ENCODE measurements at places on chromosomes 7 and 10.

- no peaks in the 10 kb centered on the region for H3K36me3 ChIP-seq
- DNase-seq: no peak
- no peak overlapping the region for H3K4me3 ChIP-seq
- H3K27me3 ChIP-seq: no peaks in the 10 kb centered on the region
Measured at GRCh38 chr7:15985587-15986384, 299.3 kb upstream of the MEOX2 start.

DNA sequence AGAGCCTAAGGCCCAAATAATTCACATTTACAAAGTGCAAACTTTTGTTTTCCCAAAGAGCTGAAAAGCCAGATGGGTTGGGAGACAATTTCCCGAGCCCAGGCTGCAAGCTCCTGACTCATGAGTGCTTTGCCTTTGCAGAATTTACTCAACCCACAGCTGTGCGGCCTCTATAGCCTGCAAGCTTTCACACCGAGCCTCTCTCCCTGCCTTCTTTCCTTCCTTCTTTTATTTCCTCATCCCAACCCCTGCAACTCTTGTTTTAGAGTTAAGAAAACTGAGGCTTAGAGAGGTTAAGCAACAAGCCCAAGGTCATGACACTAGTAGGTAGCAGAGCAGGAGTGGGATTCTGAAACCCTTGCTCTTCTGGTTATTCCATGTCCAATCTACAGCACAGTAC is 203.0 kb upstream of the GPR26 start:
- H3K36me3 ChIP-seq: no peaks in the 10 kb centered on the region
- no peak overlapping the region for H3K27ac ChIP-seq
- H3K4me1 ChIP-seq: no peaks in the 10 kb centered on the region
- no peak overlapping the region for H3K4me3 ChIP-seq

- H3K4me1 ChIP-seq: peaks cover 3% of the 10 kb centered on the region
- no peak overlapping the region for H3K4me3 ChIP-seq
- H3K36me3 ChIP-seq: no peaks in the 10 kb centered on the region
- no peaks in the 10 kb centered on the region for H3K27me3 ChIP-seq
- DNase-seq: no peak
- H3K27ac ChIP-seq: no peak overlapping the region
Measured at GRCh38 chr7:3041986-3042675, 1.5 kb downstream of the CARD11 start.

GRCh38 chr7:44291733-44292419 is 33.5 kb downstream of the CAMK2B start:
- H3K4me3 ChIP-seq: no peak overlapping the region
- H3K36me3 ChIP-seq: no peaks in the 10 kb centered on the region
- no peak for DNase-seq
- no peaks in the 10 kb centered on the region for H3K27me3 ChIP-seq

- no peaks in the 10 kb centered on the region for H3K27me3 ChIP-seq
- H3K4me3 ChIP-seq: no peak overlapping the region
- H3K4me1 ChIP-seq: peaks cover under 1% of the 10 kb centered on the region
Measured at GRCh38 chr7:4020086-4020485, 662.0 kb upstream of the FOXK1 start.

DNA sequence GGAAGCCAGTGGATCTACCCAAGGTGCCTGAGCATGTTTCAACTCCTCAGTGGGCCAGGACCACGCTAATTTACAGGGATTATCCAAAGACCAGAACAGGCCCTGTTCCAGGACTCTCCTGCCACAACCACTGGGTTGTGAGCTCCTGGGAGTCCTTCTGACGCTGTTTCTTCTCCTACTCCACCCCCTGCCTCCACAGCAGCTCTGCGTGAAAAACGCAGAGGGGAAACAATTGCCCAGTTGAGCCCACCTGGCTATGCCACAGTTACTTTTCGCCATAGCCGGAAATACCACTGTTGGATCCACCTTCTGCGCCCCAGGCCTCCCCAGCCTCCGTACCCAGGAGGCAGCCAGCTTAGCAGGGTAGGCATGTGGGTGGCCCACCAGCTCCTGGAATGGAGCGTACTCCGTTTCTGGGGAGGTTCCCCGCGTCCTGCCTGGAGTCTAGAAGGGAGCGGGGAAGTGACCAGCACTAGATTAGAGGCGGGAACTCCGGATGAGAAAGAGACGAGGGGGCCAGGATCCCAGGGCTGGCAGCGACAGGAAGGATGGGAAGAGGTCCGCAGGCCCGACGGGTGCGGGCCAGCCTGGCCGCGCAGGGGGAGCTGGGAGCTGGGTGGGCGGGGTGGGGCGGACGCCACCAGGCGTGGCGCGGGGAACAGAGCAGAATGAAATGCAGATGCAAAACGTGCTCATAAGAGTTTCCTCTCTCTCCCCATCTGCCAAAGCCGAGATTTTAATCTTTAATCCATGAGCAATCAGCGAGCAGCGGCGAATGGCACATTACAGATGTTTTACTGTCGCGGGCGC is 32.1 kb upstream of the PAX2 start:
- H3K4me3 ChIP-seq: peak overlapping the region; percentile 23
- DNase-seq: no peak
- no peak overlapping the region for H3K27ac ChIP-seq
- H3K36me3 ChIP-seq: no peaks in the 10 kb centered on the region

- no peaks in the 10 kb centered on the region for H3K27me3 ChIP-seq
- H3K4me1 ChIP-seq: no peaks in the 10 kb centered on the region
- H3K4me3 ChIP-seq: no peak overlapping the region
- no peak for DNase-seq
Measured at GRCh38 chr10:60795465-60796202, 17.4 kb downstream of the CDK1 start.

DNA sequence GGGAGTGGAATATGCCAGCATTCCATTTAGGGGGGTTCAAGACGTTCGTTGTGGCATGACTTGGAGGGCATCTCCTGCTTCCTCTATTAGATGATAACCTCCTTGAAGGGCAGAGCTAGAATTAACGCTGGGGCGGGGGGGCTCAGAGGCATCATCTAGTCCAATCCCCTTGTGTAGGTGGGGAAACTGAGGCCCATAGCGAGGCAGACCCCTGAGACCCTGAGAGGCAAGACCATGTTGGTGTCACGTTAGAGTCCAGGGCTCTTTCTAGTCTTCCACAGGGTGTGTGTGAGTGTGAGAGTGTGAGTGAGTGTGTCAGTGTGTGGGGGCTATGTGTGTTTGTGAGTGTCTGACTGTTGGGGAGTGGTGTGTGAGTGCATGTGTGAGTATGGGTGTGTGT is 29.3 kb upstream of the NUB1 start:
- H3K4me3 ChIP-seq: no peak overlapping the region
- H3K36me3 ChIP-seq: no peaks in the 10 kb centered on the region
- H3K27me3 ChIP-seq: no peaks in the 10 kb centered on the region

DNA sequence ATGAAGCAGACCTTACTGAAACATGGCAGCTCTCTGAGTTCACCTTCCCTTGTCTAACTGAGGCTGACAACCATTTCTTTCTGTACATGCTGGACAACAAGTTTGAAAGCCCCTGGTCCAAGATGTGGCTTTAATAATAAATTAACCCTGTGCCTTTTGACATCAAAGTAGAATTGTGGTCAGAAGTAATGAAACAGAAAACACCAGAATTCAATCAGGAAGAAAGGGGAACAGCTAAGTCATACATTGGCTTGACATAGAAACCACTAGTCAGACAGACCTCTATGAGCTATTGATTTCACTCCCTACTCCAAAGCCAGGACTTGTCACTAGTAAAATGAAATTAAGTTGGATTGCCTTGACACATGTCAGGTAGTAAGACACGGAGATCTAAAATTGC is 175.2 kb upstream of the ASAH2 start:
- H3K36me3 ChIP-seq: no peaks in the 10 kb centered on the region
- no peak for DNase-seq
- peaks cover 10% of the 10 kb centered on the region for H3K4me1 ChIP-seq
- no peaks in the 10 kb centered on the region for H3K27me3 ChIP-seq

GRCh38 chr10:91354166-91355075 is 55.7 kb upstream of the HECTD2 start:
- H3K27me3 ChIP-seq: no peaks in the 10 kb centered on the region
- no peak for DNase-seq

GRCh38 chr7:129855234-129855673 is 97.5 kb downstream of the UBE2H start:
- peaks cover 67% of the 10 kb centered on the region for H3K4me1 ChIP-seq
- H3K4me3 ChIP-seq: no peak overlapping the region
- H3K27me3 ChIP-seq: no peaks in the 10 kb centered on the region
- DNase-seq: no peak
- peak overlapping the region; percentile 96 for H3K27ac ChIP-seq

GRCh38 chr7:15921576-15921975 is 235.1 kb upstream of the MEOX2 start:
- H3K27me3 ChIP-seq: no peaks in the 10 kb centered on the region
- peaks cover 7% of the 10 kb centered on the region for H3K4me1 ChIP-seq
- H3K4me3 ChIP-seq: no peak overlapping the region
- DNase-seq: no peak
- no peak overlapping the region for H3K27ac ChIP-seq

DNA sequence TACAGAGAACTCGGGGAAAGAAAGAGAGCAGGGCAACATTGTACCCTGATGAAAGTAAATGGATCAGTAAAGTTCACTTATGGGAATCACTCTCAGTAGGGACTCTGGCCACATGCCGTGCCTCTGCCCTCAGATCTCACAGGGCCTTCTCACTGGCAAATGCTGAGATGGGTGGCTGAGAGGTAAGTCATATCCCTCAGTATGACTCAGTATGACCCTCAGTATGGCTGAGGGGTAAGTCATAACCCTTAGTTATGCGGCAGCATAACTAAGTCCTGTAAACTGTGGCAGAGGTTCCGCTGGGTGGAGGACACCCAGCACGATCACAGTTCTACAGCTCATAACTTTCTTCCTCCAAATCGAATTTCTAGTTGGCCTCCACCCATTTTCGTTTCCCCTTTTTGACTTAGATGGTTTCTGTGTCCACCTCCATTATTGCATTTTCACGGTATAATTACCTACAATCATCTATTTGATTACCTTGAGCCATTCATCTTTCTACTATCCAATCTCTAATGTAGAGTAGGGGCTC is 26.5 kb upstream of the WNT16 start:
- H3K4me3 ChIP-seq: no peak overlapping the region
- DNase-seq: no peak
- no peak overlapping the region for H3K27ac ChIP-seq
- H3K36me3 ChIP-seq: no peaks in the 10 kb centered on the region

GRCh38 chr10:110013630-110014293 is 6.0 kb downstream of the ADD3 start:
- H3K4me3 ChIP-seq: no peak overlapping the region
- H3K36me3 ChIP-seq: no peaks in the 10 kb centered on the region
- H3K4me1 ChIP-seq: peaks cover 41% of the 10 kb centered on the region
- H3K27me3 ChIP-seq: no peaks in the 10 kb centered on the region
- no peak for DNase-seq

DNA sequence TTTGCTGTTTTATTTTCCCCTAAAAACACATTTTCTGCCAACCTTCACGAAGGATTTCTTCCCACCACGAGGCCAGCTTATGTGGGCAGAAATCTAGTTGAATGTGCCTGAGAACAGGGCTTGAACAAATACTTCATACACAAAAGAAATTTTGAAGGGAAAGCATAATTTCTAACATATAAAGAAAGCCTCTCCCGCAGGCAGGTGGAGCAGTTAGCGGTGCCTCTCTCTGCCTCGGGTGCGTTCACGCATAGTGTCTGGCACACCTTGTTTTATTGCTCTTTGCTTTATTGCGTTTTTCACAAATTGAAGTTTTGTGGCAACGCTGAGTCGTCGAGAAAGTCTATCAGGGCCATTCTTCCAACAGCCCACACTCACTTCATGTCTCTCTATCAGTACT is 7.0 kb upstream of the CSGALNACT2 start:
- H3K27me3 ChIP-seq: no peaks in the 10 kb centered on the region
- DNase-seq: no peak
- peaks cover 2% of the 10 kb centered on the region for H3K4me1 ChIP-seq

DNA sequence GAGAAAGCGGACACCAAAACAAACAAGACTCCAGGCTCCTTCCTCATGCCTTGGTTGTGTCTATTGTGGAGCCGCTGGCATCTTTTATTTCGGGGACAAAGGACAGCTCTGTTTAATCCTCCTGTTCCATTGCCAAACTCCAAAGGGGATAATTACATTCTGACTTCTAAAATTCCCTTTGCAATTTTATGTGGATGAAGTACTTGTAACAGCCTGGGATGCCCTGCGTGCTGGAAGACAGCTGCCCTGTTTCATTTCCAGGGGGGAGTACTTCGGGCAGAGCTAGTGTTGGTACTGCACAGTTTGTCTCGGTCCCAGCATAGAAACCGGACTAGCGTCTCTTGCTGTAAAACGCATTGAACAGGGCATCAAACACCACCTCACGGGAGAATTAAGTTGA is 90.9 kb downstream of the BAMBI start:
- no peaks in the 10 kb centered on the region for H3K4me1 ChIP-seq
- DNase-seq: no peak
- H3K4me3 ChIP-seq: no peak overlapping the region

- no peaks in the 10 kb centered on the region for H3K27me3 ChIP-seq
- H3K4me3 ChIP-seq: no peak overlapping the region
- H3K4me1 ChIP-seq: peaks cover under 1% of the 10 kb centered on the region
Measured at GRCh38 chr10:47261121-47261520, 38.9 kb upstream of the GDF10 start.

GRCh38 chr10:128972036-128972405 is 495.0 kb upstream of the MGMT start:
- H3K4me1 ChIP-seq: no peaks in the 10 kb centered on the region
- H3K27ac ChIP-seq: no peak overlapping the region
- H3K27me3 ChIP-seq: no peaks in the 10 kb centered on the region
- H3K36me3 ChIP-seq: no peaks in the 10 kb centered on the region

DNA sequence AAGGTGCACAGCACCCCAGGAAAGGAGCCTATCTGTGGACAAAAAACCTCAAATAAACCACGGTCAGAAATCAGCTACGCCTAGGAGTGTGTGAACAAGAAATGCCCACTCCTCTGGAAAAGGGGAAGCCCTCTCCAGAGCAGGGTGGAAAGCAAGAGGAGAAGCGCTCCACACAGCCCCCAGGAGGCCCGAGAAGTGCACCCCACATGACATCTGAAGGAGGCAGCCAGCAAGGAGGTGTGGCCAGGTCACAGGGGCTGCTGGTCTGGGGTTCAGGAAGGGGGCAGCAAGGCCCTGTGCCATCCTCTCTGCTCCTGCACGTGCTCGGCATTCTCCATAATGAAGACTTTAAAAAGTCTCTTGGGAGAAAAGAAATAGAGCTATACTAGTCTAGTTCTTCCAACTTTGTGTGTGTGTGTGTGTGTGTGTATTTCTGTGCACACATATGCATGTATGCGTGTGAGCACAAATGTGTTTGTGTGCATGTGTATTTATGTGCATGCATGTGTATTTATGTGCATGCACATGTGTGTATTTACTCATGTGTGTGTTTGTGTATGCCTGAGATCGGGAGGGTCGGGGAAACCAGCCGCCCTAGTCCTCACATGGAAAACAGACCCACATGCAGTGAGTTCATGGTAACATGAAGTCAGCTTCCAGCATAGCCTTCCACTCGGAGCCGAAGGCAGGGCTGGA is 76.5 kb downstream of the TNS3 start:
- peaks cover 40% of the 10 kb centered on the region for H3K4me1 ChIP-seq
- no peak for DNase-seq
- H3K27ac ChIP-seq: no peak overlapping the region
- H3K36me3 ChIP-seq: no peaks in the 10 kb centered on the region
- no peaks in the 10 kb centered on the region for H3K27me3 ChIP-seq

- H3K4me1 ChIP-seq: peaks cover 34% of the 10 kb centered on the region
- peak overlapping the region; percentile 42 for H3K27ac ChIP-seq
- H3K36me3 ChIP-seq: peaks cover under 1% of the 10 kb centered on the region
- H3K27me3 ChIP-seq: no peaks in the 10 kb centered on the region
- H3K4me3 ChIP-seq: no peak overlapping the region
Measured at GRCh38 chr7:129841465-129841864, 111.3 kb downstream of the UBE2H start.

Data from thoracic aorta (tissue), 2 donors.